ENCODE measurements at places on chromosomes 13 and 19.
A peak's percentile ranks its signal among the peaks of the same experiment; 100 is the strongest.

DNA sequence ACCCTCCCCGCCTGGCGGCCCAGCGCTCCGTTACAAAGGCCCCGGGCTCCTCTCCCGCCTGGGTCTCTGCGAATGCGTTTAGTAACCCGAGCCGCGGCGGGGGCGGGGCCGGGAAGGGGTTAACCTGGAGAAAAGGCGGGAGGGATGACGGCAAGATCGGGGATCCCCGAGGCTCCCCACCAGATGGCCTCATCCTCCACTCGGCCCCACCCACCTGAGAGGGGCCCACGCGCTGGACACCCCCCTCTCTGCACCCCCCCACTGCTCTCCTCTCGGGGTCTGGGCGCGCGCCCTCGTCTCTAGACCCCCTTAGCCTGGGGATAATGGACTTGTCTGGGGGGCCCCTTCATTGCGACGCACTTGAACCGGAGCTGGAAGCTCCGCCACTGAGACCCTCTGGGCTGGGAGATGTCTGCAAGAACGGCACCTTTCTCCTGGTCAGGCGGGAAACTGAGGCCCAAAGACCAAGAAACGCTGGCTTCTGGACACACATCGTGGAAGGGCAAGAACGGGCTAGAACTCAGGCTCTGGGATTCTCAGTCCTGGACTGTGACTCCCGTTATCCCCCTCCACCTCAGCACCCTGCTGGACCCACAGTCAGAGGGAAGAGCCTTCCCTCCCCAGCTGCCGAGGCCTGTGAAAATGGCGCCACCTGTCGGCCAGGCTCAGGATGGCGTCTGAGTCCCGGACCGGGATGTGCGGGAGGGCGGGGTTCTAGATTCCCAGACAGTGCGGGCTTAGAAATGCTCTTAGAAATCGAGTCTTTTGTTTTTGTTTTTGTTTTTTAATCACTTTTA is 2.9 kb upstream of the LTBP4 start:
- peak; percentile 58 for DNase-seq

DNA sequence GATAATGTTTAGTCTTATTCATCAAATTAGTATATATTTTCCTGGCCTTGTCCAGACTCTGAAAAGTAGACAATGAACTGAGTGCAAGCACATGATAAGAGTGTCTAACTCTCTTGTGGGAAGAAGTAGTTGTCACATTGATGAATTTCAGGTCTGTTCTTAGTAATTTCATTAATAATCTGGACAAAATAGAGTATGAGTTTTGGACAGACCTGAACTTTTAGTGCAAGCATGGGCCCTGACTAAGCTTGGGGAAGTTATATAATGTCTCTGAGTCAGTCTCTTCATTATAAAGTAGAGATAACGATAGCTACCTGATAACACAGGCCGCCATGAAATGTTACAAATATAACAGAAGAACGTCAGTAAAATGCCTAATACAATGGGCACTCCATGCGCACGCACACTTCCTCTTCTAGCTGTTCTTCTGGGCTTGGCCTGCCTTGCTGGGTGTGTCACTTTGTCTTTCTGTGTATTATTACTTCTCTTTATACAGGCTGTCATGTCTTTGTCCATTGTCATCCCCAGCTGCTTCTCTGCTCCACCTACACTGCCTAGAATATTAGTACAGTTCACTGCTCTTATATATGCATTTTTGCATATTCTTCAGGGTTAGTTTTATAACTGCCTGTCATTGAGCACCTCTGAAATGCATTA is 129.1 kb upstream of the HTR2A start:
- DNase-seq = no peak

GRCh38 chr19:18425515-18426415 is 6.6 kb downstream of the SSBP4 start:
- no peak for DNase-seq

DNA sequence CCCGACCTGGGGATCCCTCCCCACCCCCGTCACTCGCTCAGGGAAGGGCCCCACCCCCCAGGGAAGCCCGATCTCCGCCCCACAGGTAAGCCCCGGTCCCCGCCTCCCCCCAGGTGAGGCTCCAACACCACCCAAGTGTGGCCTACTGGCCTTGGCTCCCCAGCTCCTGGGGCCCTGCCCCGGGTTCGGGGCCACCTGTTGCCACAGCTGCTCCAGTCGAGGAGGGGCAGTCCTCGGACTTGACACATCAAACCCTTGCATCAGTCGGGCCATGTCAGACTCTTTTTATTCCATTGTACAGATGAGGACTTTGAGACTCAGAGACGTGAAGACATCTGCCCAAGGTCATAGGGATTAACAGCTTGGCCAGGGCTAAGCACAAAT is 512 bp downstream of the CC2D1A start:
- DNase-seq = no peak

DNA sequence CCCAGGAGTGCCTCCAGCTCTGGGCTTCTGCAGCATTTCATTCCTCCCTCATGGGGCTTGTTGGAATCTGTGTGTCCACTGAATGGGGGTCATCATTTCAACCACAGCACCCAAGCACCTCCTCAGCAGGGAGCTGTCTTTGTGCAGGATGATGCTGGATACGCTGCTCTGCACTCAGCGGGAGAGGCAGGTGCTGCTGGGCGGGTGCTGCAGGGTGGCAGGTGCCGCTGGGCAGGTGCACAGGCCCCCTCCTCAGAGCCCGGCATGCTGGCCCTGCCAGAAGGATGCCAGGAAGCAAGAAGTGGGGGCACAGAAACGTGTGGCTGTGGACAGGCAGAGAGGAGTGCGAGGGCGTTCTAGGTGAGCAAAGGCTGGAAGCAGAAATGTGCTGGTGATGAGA is 121.8 kb upstream of the VSTM2B start:
- DNase-seq = no peak

- DNase-seq = no peak
Measured at GRCh38 chr13:33168321-33168960, 117.1 kb downstream of the STARD13 start.

DNA sequence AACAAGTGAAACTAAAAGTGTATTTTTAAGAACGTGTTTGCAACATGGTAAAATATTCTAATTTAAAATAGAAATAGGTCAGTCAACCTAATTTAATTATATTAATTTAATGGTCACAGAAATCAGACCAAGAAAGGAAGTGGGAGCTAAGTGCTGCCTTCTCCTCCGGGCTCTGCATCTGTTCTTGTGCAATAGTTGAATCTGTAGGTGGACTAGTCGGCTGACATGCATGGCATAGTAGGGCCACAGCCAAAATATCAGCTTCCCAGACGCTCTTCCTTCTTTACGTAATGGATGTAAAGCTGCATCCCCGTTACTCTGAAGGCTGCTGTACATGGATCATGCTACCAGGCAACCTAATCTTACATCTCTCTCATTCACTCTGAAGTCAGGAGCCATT is 47.3 kb downstream of the COL4A1 start:
- no peak for DNase-seq

Data from stimulated activated CD4-positive, alpha-beta T cell treated with anti-CD3 and anti-CD28 coated beads, Interleukin-1b, Interleukin-23, amount 100 ng/mL, for 1 hour (primary cell).